Cardiac fibroblast (primary cell): ENCODE measurements at places on chromosomes 13 and 19.
A peak's percentile ranks its signal among the peaks of the same experiment; 100 is the strongest.

DNA sequence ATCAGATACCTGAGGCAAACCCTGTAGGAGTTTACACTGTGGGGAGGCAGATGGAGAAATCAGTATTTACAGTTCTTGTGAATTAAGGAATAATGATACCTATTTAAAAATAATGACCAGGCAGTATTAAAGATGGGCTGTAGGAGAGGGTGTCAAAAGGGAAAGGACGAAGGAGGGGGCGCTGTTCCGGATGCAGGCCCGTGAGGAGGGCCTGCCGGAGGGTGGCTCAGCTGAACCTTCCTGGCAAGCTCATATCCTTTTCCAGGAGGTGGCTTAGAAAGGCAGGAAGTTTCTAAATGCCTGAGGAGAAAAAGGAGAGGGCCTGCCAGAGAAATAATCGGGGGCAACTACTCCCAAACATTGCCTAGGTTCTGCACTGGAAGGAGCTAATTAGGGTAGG, 46.6 kb downstream of the MBNL2 start:
- peak; percentile 27 for DNase-seq

- DNase-seq = peak; percentile 55
Measured at GRCh38 chr13:110249326-110249725, 57.6 kb downstream of the COL4A1 start.

GRCh38 chr13:40094056-40094455, 438.6 kb downstream of the COG6 start:
- no peak for DNase-seq

DNA sequence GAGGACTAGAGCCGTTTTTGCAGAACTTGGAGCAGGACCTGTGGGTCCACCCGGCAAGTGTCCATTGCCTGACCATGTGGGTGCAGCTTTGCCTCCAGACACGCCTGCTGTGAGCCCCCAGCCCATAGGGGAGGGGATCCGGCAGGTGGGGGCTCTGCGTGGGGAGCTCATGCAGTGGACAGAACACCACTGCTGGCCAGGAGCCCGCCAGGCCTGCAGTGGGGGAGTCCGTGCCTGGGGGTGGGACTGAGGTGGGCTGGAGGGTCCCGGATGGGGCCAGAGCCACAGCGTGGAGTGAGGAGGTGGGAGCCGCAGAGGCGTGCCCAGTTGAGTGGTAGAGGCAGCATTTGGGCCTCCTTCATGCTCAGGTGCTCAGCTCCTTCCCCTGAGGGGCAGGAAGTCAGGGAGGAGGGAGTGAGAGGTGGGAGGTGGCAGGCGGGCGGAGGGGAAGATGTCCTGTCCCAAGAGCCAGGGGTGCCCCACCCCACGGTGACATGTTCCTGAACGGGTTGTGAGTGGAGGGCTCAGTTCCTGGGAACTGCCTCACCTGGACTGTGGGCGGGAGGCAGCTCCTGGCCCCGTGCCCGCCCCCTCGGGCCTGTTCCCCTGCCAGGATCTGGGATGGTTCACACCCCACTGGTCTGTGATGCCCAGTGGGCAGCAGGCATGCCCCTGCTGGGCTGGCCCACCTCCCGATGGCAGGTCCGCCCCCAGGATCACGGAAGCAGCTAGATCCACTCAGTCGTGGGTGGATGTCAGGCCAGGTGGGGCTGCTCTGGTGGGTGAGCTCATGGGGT, 8.8 kb downstream of the ADAT3 start:
- no peak for DNase-seq
